ENCODE measurements at places on chromosomes 11 and 22. TPM values are rescaled to one million over a fixed set of nuclear protein-coding genes. Genes with fewer than 3 reads are reported as not detected.

DNA sequence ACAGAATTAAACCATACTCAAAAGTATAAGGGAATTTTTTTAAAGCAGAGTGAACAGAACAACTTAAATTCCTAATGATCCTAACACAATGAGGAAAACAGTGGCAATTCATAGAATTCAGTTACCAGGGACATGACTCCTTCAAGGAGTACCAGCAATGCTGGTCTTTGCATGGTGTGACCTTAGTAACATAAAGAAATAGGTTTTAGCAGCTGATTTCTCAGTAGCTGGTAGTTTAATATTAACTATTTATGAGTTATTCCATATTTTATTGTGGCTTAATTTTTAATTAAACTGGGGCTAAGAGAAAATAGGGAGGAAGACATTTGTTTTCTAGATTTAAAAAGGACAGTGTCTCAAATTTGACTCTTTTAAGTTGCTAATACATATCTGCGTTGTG is 30.9 kb downstream of the CHKA start:
- DNase-seq = no peak

The OR8B3 gene
- not detected for total RNA-seq

The GTPBP1 gene
- total RNA-seq = 18.1 TPM

DNA sequence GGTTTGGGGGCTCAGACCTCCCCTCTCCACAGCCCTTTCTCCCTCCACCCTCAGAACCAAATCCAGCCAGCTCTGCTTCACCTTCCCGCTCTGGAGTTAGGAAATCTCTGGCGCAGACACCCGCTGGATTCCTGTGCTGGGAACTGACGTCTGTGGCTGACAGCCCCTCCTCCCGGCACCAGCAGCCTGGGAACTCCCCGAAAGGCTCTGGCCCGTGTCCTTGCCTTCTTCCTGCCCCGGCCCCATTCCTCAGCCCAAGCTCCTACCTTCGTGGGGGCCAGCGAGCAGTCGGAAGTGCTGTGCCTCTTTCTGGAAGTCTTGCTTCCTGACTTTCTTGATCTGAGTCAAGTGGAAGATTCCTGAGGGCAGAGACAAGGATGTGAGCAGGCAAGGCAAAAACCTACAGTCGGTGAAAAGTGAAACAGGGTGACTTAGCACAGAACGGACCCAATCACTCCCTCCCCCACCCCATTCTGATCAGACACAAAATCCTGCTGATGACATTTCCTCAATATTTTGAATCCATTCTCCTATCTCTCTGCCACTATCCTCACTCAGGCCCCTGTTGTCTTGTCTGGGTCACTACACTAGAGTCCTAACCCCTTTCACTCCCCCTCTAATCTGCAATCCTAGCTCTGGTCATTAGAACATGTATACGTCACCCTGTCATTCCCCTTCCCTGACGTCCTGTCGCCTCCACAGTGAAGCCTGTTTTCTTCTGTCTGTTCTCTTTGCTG is 34.1 kb downstream of the CHRDL2 start:
- DNase-seq = peak; percentile 88

DNA sequence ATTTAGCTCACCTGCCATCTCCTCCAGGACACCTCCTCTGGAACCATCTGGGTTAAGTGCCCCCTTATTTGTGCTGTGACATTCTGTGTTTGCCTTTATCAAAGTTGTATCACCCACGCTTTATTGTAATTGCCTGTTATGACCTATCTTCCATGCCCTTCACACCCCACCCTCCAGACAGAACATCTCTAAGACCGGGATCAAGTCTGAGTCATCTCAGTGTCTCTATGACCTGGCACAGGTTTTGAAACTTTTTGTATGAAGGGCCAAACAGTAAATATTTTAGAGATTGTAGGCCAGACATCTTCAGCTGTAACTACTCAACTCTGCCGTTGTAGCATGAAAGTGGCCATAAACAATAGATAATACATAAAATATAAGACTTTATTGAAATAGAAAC is 161.8 kb downstream of the SPON1 start:
- no peak for DNase-seq

The RFPL1 gene
- total RNA-seq = not detected

- no peak for DNase-seq
Observed at GRCh38 chr11:23554002-23554401, 693.7 kb upstream of the CCDC179 start.

DNA sequence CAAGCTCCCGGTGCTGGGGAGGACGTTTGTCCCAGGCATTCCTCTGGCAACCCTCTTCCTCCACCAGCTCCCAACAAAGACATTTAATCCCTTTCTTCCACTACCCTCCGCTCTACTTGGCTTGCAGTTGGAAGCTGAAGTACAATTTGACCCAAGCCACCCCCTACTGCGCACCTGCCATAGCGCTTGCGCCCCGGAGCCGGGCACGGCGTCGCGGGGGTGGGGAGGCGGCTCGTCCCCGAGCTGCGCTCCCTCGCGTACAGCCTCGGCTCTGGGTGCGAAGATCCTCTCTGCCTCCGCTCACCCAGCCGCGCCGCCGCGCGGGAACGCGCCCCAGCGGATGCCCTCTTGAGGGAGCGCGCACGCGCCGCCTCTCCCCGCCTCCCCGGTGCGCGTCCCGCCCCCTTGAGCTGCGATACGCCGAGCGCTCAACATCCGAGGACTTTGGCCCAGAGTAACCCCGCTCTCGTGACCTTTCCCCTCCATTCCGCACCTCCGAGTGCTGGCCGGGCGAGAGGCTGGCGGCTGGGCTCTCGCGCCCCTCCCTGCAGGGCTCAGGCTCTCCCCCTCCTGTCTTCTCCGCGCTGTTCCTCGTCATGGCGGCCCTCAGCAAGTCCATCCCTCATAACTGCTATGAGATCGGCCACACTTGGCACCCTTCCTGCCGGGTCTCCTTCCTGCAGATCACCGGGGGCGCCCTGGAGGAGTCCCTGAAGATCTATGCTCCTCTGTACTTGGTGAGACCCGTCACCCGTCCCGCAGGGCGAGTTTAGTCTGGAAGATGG is at the start of gene TMEM135:
TMEM135 (plus strand) TSS at position 485 of the 785 bp plus-strand sequence; CDS start at position 597, 112 bp downstream.
- DNase-seq = peak; percentile 90

DNA sequence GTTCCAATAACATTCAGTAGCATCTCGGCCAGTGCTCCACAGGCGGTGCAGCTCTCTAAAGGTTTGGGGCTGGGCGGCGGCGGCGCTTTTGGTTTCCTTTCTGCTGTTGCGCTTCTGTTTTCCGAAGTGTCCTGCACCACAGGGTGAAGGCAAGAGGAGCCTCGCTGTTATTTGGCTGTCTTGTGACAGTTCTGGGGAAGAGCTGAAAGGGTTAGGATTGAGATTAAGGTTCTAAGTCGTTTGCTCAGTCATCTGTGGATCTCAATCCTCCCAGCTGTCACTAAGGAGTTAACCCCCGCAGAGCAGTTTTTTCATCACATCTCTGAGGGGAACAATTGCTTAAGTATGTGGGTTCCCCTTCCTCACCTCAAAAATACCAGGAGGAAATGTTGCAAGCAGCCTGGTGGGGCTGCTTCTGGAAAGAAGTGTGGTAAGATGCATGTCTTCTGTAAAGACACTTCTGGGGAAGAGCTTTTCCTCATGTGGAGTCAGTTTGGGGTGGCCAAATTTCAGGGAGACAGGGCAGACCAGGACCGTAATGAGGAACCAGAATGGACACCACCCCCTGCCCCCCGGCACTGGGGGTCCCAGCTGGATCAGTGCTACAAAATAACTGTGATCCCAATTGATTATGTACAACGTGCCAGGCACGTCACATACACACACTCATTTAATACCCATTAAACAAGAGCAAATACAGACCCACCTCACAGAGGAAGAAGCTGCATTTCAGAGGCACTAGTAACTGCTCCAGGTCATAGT is 14.2 kb downstream of the TMEM121B start:
- DNase-seq = no peak

The KDM4E gene
- not detected for total RNA-seq

DNA sequence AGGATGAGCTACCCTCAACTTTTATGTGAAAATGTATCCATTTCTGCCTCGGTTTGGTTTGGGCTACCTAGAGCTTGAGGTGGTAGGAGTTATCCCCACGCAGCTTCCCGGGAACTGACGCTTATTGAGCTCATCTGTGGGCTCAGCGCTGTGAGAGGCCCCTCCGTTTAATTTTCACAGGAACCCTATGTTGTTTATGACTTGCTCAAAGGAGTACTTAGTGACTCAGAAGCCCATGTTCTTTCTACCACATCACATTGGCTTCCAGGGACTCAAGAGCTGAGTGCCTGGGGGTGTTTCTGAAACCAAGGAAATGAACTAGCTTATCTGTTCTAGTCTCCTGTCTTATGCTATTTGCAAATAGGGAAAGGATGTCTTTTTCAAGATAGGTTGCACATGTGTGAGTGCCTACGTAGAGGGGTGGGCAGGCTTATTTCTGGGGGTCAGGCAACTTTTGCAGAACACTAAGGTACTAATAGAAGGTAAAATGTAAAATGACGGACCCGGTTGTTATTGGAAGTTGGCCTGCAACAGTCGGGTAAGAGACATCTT is 40.5 kb downstream of the MICAL2 start:
- no peak for DNase-seq

The LGALS12 gene
- not detected for total RNA-seq

The IGLL5 gene
- not detected for total RNA-seq

DNA sequence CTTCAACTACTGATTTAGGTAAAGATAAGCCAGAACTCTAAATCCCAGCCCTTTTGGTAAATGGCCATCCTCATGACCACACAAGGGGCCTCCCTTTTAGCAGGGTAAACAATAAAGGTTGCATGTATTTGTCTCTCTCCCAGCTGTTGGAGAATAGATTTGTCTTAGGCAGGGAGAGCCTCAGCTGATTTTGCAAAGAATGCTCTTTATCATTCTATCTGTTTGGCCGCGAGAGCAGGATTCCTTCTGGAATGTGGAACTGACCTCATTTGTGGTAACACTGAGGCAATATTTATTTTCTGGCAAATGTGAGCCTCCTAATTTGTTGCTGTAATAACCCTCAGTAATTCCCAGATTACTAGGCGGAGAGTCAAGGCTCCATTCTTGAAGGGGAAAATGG is 15.3 kb downstream of the PTS start:
- DNase-seq = no peak

GRCh38 chr22:37631448-37632173 is 7.9 kb upstream of the SH3BP1 start:
- no peak for DNase-seq

The AP2A2 gene
- 23.1 TPM for total RNA-seq

- peak; percentile 23 for DNase-seq
Observed at GRCh38 chr11:22730319-22730718, 63.9 kb downstream of the GAS2 start.

GRCh38 chr11:118217575-118217974 is 7.2 kb downstream of the JAML start:
- DNase-seq = no peak

DNA sequence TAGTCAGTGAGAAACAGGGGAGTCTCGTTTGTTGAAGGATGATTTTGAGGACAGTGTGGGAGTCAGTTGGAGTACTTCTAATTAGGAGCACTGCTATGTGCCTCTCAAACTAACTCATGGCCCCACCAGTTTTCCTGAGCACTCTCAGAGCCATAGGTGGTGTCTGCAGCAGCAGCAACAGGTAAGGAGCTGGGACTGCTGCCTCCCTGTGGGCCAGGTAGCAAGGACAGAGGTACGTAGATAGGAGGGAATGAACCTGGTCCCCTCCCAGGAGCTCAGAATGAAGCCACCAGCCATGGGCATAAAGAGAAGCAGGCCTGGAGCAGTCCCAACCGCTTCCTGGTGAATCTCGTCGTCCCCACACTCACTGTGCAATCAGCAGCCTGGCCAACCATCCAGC is 183.4 kb downstream of the BUD13 start:
- DNase-seq = no peak

The UCP3 gene
- 0.22 TPM for total RNA-seq

The GRM5 gene
- total RNA-seq = not detected

GRCh38 chr11:16225623-16226022 is 130.7 kb downstream of the SOX6 start:
- no peak for DNase-seq

DNA sequence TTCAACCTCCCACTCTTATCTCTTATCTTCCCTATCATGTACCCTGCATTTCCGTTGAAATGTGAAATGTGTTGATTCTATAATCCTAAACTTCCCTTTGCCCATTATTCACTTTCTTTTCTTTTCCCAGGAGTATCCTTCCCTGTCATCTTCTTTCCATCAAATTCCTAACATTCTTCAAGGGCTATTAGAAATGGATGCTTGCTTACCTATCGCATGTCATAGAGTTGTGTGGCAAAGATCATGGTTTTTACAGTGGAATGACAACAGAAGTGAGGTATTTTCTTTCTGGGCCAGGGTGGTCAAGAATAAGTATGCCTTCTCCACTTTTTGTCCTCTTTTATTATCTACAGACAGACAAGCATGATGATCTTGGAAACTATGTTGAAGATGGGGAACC is 124.4 kb upstream of the SLC5A12 start:
- no peak for DNase-seq

DNA sequence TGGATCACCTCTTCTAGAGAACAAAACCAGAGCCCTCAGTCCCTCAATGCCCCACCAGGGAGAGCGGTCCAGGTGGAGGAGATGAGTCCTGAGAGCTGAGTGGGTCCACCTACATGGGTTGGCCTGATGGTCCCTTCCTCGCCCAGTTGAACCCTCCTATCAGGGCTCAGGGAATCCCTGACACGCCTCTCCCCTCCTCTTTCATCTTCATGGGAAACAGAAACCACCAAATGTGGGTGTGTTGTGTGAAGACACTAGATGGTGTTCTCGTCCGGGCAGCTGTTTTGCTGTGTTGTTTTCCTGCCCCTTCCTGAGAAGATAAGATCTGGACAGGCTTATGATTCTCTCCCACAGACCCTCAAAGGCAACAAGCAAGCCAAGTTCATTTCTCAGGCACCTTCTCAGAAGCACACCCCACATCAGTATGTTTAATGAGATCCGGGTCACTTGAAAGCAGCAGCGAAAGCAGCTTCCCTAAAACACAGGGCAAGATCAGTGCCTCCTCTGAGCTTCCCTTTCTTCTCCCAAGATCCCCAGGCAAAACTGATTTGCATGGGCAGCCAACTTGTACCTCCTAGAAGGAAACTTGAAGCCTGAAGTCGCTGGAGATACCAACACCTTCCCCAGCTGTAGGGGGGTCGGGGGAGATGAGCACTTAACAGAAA is 35.3 kb upstream of the POU2AF1 start:
- DNase-seq = no peak

DNA sequence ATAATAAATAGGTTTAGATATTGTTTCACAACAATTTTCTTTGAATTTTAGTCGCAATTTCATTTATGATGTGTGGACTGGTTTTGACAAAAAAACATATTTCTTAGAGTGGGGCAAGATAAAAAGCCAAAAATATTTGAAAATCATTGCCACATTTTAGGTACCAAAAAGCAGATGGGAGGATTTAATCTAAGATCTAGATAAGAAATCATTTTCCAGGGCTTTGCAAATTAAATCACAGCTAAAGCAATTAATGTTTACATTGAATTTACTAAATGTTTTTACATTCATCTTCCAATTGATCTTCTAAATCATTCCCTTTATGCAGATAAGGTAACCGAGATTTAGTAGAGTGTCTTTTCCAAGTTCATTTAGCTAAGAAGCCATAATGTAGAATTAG is 1386.0 kb upstream of the TENM4 start:
- no peak for DNase-seq

GRCh38 chr11:118870396-118871343 is 13.0 kb upstream of the CXCR5 start:
- no peak for DNase-seq
